Stimulated activated CD4-positive, alpha-beta T cell treated with anti-CD3 and anti-CD28 coated beads, Interleukin-4, amount 100 ng/mL, for 1 hour (primary cell): ENCODE measurements at places on chromosomes 4 and X.

DNA sequence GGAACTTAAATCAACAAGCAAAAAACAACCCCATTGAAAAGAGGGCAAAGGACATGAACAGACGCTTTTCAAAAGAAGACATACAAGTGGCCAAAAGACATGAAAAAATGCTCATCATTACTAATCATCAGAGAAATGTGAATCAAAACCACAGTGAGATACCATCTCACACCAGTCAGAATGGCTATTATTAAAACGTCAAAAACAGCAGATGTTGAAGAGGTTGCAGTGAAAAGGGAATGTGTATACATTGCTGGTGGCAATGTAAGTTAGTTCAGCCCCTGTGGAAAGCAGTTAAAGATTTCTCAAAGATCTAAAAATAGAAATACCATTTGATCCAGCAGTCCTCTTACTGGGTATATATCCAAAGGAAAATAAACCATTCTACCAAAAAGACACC, 22.6 kb downstream of the RTL9 start:
- no peak for DNase-seq

DNA sequence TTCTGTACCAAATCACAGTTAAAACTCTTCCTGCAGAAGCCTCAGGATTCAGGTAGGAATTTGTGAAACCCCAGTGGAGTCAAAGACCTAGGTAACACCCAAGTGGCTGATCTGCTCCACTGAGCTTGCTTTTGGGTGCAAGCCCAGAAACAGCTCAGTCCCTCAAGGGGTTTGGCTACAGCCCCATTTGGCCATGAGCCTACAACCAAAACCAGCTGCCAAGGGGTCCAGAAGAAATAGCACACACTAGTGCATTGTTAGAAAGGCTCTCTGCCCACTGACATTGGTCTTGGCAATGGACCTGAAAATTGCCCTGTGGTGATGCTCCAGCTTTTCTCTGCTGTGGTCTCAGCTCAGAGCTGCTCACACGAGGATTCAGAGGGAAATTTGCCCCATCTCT, 577.4 kb upstream of the INTU start:
- no peak for DNase-seq

GRCh38 chr4:34046580-34046979, 2197.7 kb downstream of the ARAP2 start:
- no peak for DNase-seq

DNA sequence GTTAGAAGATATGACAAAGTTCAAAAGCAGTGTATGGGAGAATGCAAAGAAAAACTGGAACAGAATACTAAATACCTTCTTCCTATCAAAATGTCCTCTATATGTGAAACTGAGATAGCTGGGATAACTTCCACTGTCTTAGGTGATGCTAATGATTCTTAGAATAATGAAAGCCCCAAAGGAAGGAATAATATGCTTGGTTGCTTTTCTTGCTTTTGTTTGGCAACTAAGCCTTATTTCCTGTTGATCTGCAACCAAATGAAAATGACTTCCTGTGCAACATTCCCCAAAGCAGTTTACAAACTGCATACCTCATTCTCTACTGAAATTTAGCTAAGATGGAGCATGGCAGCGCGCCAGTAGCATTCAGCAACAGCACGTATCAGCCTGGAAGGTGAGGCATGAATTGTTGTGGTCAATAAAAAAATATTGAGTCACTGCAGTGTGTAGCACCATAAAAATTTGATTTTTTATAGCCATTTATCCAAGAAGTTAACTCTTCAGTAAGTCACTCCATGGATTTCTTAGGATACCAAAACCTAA, 18.7 kb downstream of the NDNF start:
- no peak for DNase-seq

DNA sequence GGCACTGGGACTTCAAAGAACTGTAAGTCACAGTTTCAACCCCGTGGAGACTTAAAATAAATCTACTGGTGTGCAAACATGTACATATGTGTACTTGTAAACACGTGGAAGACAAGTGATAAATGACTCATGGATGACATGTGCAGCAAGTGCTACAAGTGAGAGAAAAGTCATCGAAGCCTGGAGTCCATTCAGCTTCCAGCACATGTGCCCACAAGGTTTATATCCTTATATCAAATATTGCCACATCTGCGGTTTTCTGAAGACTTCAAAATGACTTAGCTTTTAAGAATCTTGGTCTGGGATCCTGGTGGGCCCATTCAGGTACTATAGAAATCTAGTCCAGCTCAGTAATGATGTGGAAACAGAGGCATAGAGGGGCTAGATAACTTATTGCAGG, 33.0 kb upstream of the TTC29 start:
- DNase-seq: no peak

- peak; percentile 56 for DNase-seq
Measured at GRCh38 chrX:153460826-153461225, 9.6 kb downstream of the HAUS7 start.

GRCh38 chr4:168491563-168491962, 5.3 kb upstream of the PALLD start:
- DNase-seq: no peak

- DNase-seq: no peak
Measured at GRCh38 chr4:108135549-108136209, 33.1 kb downstream of the LEF1 start.

GRCh38 chrX:54807524-54808108, at the start of gene MAGED2:
Gene MAGED2 (plus strand): TSS chrX:54807745. CDS start chrX:54809332, 1,587 bp downstream.
- peak; percentile 24 for DNase-seq

GRCh38 chr4:4334798-4335520, 44.9 kb downstream of the ZBTB49 start:
- DNase-seq: peak; percentile 67
